ENCODE measurements at places on chromosomes 11 and 22.

- DNase-seq, result no peak
These were observed 5.4 kb downstream of the BSX start for GRCh38 chr11:122976061-122976733.

GRCh38 chr11:24588081-24588480 lies 91.2 kb downstream of the LUZP2 start:
- peak; percentile 71 for DNase-seq

GRCh38 chr11:105609832-105610781 lies at the start of gene GRIA4:
GRIA4 (plus strand) TSS chr11:105610073; CDS start chr11:105610998, 925 bp downstream.
- DNase-seq, result peak; percentile 47

DNA sequence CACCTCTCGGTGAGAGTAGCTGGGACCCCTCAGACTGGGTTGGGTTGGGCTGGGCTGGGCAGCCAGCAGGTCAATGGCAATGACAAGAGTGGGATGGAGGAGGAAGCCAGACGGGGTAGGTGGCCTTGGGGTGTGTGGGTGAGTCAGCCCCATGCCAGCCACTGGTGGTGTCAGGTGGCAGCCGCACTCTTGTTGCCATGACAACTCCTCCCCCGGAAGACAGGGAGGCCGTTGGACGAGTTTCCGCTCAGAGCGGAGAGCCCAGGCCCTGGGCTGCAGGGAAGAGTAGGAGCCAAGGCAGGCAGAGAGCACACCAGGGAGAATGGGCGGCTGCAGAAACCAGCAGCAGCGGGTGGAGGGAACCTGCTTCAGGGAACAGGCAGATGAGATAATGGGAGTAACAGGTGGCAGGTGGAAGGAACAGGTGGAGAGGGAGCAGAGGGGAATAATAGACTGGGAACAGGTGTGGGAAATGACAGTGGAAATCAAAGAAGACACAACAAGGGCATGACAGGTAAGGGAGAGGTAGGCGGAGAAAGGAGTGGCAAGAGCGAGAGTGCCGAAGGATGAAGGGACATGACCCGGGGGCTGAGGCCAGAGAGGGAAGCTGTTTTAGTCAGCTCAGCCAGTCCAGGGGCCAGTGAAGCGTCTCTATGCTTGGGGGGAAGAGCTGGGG lies 8.7 kb downstream of the SPTBN2 start:
- DNase-seq, result peak; percentile 81

DNA sequence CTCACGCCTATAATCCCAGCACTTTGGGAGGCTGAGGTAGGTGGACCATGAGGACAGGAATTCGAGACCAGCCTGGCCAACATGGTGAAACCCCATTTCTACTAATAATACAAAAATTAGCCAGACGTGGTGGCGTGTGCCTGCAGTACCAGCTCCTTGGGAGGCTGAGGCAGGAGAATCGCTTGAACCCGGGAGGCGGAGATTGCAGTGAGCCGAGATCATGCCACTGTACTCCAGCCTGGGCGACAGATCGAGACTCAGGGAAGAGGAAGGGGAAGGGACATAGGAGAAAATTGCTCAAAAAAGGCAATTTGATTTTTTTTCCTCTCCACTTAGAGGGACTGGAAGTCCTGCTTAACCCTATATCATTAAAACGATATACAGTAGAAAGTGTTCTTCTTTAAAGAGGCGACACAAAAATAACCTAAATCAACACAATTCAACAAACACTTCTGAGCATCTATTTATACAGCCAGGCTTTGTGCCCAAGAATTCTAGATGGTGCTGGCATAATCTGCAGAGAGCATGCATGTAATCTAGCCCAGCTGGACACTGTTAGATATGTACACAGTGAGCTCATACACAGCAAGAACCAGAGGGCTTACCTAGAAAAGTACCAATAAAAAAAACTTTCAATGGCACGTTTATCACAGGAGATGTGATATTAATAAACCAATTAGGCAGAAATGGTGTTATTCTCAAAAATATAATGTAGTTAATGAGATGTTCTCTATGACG lies 20.9 kb upstream of the DENND5A start:
- no peak for DNase-seq

GRCh38 chr11:12090761-12091258 lies 19.6 kb upstream of the MICAL2 start:
- no peak for DNase-seq

DNA sequence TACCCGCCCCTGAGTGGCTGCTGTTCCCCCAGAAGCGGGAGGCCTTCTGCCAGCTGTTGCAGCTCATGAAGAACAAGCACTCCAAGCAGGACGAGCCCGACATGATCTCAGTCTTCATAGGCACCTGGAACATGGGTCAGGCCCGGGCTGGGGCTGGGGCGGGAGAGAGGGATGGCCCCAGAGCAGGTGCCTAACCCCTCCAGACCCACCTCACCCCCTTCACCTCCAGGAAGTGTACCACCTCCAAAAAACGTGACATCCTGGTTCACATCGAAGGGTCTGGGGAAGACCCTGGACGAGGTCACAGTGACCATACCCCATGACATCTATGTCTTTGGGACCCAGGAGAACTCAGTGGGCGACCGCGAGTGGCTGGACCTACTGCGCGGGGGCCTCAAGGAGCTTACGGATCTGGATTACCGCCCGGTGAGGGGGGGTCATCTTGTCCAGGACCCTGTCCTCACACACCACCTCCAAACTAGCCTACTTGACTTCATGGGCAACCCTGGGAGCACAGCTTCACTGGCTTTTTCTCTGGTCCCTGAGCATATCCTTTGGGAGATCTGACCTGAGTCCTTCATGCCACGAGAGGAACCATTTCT lies 6.3 kb downstream of the INPPL1 start:
- DNase-seq, result no peak

GRCh38 chr11:32830796-32831195 lies 1.1 kb downstream of the PRRG4 start:
- no peak for DNase-seq

GRCh38 chr11:93740730-93741093 lies 583 bp downstream of the TAF1D start:
- peak; percentile 64 for DNase-seq

DNA sequence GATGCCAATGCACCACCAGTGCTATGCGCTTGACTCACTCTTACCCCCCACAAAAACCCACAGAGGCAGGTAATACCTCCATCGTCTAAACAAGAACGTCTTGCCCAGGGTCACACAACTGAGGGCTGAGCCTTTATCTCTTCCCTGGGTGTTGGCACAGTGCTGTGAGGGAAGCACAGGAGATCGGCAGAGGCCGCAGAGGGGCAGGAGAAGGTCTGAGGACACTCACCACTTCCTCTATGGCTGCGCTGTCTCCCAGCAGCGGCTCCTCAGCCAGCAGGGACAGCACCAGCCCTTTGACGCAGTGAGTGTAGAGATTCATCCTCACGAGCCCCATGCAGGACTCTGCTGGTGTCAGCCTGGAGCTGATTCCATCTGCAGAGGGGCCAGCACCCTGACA lies 19.9 kb downstream of the HPS4 start:
- DNase-seq, result no peak

DNA sequence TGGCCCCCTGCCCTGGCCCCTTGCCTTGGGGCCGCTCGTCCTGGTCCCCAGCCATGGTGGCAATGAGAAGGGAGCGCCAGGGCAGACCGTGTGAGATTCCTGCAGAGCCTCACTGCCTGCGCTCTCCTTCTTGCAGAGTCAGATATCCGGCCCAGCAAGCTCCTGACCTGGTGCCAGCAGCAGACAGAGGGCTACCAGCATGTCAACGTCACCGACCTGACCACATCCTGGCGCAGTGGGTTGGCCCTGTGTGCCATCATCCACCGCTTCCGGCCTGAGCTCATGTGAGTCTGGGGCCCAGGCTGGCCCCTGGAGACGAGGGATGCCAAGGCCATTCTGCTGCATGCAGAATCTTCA lies 114.1 kb downstream of the MICAL2 start:
- DNase-seq, result peak; percentile 98

DNA sequence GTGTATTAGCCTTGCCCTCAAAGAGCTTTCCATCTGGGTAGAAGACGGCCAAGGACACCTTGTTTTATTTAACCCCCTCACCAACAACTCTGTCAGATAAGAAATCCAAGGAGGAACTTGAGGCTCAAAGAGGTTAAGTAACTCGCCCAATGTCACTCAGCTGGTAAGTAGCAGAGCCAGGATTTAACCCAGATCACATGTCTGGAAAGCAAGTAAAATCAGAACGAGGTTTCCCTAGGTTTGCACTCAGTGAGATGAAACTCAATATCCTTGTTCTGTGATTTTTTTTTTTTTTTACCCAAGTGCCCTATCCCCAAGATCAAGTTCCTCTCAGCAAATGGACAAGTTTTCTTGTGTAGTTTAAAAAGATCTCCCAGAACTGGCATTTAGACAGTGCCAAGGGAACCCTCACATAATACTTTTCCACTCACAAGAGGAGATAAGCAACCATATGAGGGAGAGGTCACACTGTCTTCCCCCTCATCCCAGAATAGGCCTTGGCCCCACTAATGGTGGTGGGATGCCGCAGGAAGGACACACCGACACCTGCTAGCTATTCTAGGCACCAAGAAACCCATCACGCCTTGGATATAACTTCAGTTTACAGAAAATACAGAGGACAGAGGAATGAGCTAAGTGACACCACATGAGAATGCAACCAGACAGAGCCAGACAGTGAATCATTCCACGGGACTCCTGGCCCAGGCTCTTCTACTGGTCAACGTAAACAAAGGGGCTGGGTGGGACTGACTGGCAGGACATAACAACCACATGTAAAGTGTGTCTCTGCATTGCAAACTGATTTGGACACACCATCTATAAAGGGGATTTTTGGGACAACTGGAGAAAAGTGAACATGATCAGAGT lies 8.6 kb upstream of the ARAP1 start:
- peak; percentile 75 for DNase-seq

- DNase-seq, result no peak
These were observed 1326.6 kb downstream of the TBC1D22A start for GRCh38 chr22:48088926-48089536.

DNA sequence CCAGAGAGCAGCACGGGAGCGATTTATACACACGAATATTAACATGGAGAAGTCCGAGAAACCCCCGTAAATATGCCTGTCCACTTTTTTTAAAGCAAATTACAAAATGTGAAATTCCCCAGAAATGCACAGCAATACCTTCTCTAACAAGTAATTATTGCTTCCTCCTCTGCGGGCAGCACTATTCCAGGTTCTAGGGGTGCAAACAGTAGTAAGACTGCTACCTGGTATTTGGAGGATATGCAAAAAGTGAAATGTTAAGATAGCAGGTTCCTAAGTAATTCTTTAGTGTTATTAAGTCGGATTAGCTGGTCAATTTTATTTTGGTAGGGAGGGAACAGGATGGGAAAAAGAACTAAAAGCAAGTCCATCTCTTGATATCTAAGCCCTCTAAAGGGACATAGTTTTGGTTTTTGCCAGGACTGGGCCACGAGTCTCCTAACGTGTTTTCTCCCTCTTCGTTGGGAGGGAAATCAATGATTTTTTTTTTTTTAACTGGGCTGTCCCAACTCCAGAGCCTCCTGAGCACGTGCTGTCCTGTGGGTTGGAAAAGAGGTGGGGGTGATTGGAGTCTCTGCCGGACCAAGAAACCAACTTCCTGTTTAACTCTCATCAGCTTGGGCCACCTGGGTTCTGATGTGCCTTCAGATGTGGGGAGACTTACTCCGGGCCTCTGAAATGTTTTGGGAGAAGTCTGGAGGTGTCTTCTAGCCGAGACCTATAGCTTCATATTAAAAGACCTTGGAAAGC lies 1.7 kb upstream of the XBP1 start:
- no peak for DNase-seq

GRCh38 chr11:98725471-98725870 lies 295.3 kb upstream of the CNTN5 start:
- no peak for DNase-seq

DNA sequence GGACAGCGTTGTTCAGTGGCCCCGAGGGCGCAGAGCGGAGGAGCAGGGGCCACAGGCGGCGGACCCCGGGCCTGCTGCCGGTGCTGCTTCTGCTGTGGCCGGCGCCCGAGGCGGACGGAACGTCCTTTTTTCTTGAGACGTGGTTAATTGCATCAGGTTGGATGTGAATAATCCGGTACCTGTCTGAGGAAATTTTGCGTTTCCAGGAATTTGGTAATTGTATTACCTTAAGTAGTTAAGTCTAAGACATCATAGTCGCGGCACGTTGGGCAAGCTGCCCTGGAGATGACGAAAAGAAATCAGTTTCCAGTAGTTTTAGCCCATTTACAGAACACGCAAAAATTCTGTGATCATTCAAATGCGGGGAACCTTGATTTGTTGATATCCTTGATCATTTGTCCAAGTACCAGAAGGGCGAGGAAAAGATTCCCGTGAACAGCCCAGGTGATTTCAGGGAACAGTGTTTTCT lies 789 bp downstream of the SPECC1L start:
- DNase-seq, result no peak

DNA sequence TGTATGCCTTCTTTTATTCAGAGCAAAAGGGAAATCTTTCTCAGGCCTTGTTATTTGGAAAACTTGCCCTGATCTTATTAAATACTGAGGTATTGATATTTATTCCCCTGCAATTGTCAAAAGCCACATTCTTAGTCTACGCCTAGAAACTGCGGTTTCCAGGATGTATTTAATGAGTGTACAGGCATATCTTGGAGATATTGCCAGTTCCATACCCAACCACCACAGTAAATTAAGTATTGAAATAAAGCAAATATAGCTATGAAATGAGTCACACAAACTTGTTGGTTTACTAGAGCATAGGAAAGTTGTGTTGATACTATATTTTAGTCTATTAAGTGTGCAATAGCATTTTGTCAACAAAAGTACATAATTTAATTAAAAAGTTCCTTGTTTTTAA lies 152.7 kb upstream of the CCDC179 start:
- no peak for DNase-seq

DNA sequence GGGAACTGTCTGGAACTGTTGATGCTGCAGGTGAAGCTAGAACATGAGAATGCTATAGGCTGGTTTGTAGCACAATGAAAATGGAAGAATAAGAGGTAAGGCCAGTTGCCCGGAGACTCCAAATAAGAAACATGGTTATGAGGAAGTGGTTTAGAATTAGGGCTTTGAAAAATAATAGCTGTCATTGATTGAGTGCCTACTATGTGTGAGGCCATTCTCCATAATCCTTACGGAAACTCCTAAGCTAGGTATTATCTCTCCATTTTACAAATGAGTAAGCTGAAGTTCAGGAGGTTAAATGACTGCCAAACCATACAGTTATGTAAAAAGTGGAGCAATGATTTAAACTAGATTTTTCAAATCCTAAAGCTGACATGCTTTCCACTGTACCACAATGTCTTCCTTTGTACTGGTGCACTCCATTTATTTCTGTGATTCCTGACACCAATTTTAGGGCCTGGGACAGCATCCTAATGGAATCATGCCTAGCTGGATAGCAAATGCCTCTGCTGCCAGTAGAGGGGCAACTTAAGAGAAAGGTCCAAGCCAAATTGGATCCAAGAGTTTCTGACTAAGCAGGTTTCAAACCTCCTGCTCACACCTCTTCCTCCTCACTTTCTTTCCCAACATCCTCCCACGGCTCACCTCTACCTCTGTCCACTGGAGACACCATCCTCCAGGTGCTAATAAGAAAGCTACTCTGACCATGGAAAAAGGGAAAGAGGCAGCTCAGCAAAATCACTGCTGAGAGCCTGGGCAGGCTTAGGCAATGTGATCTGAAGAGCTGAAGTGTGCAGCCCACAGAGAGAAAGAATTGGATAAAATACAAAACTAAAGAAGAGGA lies 46.9 kb upstream of the PICALM start:
- DNase-seq, result peak; percentile 41
